ENCODE measurements at places on chromosomes 5 and 9.

DNA sequence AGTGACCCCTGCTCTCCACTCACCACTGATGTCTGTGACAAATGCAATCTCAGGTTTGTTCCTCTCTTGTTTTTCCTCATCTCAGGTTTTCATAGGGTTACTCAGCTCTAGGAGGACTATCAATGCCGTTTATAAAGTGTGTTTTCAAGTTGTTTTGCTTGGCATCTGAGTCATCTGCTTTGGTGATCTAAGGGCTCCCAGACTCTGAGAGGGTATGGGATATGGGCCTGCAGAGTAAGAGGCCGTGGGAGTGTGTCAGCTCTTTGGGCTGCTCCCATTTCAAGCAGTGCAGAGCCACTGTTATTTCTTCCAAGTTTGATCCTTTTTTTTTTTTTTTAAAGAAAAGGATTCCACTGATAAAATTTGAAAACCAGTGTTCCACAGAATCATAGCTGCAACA, 46.3 kb downstream of the NNT start:
- DNase-seq = no peak

- no peak for DNase-seq
Measured at GRCh38 chr5:172941067-172941516, 18.1 kb upstream of the RPL26L1 start.

- no peak for DNase-seq
Measured at GRCh38 chr5:171415115-171415730, 4.2 kb upstream of the FGF18 start.

- DNase-seq = no peak
Measured at GRCh38 chr5:65760504-65761275, 38.7 kb downstream of the NLN start.

GRCh38 chr5:139551191-139551889, 9.8 kb upstream of the UBE2D2 start:
- DNase-seq = no peak

- no peak for DNase-seq
Measured at GRCh38 chr5:5146530-5147160, 6.5 kb downstream of the ADAMTS16 start.
